ENCODE measurements at places on chromosomes 6 and 20.

DNA sequence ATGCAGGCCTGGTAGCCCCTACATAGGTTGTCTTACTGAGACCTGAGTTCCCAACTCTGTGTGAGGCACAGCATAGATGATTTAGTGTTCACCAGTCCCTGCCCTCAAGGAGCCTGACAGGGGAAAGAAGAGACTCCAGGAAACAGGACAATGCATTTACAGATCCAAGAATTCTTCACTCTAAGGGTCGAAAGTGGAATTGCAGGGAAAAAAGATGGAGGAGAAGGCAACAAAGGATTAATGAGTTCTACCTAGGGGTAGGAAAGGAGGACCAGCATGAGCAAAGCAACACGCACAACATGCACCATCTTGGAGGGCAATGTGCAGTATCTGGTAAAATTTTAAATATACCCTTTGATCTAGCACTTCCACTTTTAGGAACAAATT lies 5.9 kb downstream of the SPAG4 start:
- no peak for DNase-seq

- no peak for DNase-seq
Observed at GRCh38 chr20:35284992-35285805, 627 bp upstream of the EIF6 start.

DNA sequence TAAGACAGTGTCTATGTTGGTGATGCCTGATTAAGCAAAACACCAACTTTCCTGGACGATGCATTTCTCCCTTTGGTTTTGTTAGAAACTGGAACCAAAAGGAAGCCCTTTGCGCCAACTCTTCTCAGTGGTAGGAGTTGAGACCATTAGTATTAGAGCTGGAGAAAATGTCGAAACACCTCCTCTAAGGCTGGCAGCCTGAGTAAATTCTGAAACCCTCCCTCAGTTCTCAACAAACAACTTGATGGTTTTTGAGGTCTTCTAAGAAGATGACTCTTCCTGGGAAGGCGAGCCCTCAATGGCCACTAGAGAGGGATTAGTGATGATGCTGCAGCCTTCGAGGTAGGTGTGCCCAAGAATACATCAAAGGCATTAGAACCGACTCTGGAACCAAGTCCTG lies 78.4 kb upstream of the CCN6 start:
- DNase-seq, result no peak

DNA sequence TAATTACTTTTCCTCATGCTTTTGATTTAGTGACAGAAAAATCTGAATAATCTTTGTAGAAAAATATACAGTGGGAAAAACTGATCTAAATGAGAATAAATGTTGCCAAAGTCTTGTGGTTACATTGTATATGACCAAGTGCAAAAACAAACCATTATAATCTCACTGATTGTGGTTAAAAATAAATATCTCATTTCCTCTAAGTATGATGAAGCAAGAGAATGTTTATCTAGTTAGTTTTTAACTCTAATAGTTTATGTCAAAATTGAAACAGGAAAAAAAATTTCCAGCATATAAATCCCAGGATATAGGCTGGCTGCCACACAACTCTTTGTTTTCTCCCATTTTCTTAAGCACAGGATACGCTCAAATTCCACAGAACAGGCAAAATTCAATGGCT lies 392.7 kb upstream of the ID4 start:
- no peak for DNase-seq

DNA sequence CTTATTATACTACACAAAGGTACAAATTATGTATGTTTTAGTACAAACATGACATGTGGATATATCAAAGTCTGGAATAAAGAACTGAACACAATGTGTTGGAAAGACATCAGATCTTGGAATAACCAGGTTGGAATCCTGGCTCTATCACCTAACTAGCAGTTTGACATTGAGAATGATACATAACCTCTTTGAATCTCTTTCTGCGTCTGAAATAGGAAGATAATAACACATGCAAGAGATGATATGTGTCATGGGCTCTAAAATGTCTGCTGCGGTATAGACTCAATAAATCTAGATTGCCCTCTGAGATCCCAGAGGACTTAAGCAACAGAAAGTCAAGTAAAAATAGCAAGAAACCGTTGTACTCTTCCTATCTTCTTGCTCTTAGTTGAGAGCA lies 66.8 kb upstream of the CCN2 start:
- no peak for DNase-seq

DNA sequence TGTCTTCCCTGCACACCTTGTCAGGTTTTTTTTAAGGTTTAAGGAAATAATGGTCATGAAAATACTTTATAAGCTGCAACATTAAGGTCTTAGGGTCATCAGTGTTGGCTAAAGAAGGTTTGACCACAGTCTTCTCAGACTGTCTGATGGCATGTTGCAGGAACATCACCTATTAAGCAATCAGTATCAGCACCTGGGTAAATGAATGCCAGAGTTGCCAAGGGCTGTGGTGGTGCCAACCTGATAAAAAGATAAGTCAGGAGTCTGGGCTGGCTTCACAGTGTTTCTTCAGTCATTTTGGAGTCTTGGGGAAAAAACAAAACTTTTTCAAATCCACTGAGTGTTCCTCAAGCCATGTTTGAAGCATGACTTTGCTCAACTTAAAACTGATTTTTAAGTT lies 61.5 kb upstream of the VSTM2L start:
- no peak for DNase-seq

- no peak for DNase-seq
Observed at GRCh38 chr20:39234520-39235095, 272.5 kb downstream of the DHX35 start.

- no peak for DNase-seq
Observed at GRCh38 chr6:156779206-156780094, 2.3 kb downstream of the ARID1B start.

DNA sequence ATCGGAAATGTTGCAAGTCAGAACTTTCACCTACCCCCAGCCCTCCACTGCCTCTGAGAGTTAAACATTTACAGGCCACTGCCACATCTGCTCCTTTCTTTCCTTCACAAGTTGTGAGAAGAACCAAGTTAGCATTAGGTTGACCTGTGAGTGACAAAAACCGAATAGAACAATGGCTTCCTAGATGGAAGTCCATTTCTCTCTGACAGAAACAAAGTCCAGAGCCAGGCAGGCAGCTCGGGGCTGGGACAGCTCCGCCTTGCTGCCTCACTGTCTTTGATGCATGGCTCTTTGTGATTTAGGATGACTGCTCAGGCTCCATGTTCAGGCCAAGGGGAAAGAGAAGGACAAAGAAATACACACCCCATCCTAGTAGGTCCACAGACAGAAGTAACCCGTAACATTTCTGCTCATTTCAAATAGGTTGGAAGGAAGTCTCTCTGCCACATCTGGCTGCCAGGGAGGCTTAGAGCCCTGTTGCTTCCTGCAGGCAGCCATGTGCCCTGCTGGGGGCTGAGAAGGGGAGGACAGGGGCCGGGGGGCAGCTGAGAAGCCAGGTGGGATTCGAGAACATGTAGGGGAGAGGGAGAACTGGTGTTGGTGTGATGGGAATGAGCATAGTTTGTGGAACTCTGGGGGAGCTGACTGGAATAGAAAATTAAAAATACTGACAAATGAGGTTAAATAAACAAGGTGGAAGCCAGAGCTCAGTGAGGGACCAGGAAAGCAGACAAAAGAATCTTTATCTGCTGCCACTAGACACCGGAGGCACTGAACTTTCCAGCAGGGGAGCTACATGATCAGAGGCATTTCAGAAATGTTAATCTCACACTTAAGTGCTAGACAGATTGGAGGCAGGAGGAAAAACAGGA lies 19.5 kb upstream of the IER3 start:
- no peak for DNase-seq

- DNase-seq, result peak; percentile 37
Observed at GRCh38 chr20:51220293-51220706, 197.4 kb upstream of the KCNG1 start.

DNA sequence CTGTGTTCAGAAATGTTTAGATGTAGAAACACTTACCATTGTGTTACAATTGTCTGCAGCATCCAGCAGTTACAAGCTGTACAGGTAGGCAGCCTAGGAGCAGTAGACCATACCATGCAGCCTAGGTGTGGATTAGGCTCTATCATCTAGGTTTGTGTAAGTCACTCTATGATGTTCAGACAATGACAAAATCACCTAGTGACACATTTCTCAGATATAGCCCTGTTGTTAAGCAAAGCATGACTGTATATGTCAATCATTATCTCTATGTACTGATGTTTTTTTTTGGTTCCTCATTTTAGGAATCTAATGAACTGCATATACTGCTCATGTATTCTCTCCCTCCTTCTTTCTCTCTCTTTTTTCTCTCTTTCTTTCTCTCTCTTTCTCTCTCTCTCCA lies 22.2 kb downstream of the CST8 start:
- no peak for DNase-seq

DNA sequence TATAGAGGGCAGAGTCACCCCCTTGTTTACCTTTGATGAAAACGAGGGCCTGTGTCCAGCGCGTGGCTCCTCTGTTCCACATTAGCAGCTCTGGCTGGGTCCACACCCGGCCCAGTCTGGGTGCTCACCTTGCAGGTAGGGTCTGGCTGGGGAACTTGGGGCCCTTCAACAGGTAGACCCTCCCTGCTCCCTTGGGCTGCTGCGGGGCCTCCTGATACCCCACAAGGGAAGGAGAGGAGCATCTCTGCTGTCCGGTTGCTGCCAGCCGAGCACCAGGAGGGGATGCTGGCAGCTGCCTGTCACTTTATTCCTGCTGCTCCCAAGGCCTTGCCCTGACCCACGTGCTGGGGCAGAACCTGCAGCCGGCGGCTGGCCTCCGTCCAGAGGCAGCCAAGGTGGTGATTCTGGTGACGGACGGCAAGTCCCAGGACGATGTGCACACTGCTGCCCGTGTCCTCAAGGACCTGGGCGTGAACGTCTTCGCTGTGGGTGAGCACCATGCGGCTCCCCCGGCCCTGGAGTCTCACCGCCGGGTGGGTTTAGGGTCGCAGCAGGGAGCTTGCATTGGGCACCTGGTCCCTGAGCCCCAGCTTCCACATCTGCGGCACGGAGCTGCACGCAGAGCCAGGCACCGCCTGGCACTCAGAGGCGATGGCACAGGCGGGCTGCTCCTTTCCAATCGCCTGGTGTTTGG lies 15.4 kb downstream of the COL20A1 start:
- no peak for DNase-seq

GRCh38 chr6:169172456-169172855 lies 81.2 kb downstream of the THBS2 start:
- no peak for DNase-seq

DNA sequence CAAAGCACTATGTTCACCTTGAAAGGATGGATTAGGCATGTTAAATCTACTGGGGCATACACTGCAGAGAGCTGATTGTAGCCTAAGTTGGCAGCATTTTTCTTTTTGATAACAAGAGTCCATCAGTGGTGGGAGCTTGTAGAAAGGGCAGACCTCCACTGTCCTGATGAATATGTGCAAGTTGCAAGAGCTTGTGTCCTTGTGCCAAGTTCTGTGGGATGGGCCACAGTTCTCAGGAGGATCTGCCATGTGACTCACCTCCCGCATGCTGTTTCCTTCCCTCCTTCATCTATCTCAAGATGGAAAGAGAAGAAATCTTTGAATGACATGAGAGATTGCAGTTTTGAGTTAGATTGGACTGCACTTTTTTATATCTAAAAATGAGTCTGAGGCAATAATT lies 58.3 kb upstream of the GGTLC1 start:
- DNase-seq, result no peak

DNA sequence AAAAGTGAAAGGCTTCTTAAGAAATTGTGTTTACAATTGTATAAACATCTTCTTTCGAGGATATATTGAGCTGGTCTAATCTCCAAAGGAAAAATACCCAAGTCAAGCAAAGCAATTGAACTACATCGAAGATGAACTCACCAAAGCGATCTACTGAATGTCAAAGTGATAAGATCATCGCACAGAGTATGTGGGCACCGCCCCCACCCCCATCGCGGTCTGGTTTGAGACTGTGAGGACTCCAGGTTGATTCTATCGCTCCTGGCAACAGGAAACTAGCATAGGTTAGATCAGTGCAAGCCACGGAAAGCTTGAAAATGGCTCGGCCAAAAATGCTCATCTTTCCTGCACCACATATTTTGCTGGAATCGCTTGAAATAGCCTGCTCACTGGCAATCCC lies 133.2 kb upstream of the RPS6KA2 start:
- peak; percentile 25 for DNase-seq

- DNase-seq, result no peak
Observed at GRCh38 chr6:3773678-3774298, 22.3 kb upstream of the PXDC1 start.

DNA sequence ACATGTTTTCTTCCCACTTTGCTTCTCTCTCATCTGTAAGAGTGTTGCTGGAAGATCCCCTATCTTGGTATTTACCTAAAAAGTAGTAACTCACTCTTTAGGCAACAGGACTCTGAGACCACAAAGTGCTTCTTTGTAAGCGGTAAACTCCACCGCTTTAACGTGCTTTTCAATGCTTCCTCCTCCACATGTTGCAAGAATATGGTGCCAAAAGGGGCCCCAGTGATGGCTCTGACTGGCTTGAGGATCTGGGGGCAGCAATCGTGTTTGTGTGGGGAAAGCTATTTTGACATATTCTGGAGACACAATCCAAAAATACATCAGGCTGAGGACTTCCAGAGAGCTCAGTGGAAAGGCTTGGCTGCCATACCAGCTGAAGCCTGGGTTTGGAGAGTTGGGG lies 12.4 kb upstream of the CPNE5 start:
- DNase-seq, result no peak

DNA sequence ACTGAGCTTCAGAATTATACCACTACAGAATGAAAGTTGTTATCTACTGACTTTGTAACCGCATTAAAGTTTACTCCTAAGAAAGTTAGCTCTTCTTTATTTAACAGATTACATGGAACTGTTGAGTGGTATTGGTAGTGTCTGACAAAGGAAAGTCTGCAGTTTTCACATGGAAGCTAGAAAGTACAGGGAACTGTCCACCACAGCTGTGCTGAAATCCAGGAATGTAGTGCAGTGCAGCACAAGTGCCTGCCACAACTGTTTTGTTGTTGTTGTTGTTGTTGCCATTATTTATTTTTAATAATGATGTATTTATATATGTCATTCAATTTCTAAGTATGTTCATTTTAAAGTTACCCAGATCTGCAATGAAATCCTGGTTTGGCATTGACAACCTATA lies 464.9 kb downstream of the TBC1D32 start:
- DNase-seq, result no peak
